ENCODE measurements at places on chromosomes 2 and 18.

GRCh38 chr2:241976296-241976695 is 106.8 kb downstream of the RTP5 start:
- DNase-seq, result no peak

DNA sequence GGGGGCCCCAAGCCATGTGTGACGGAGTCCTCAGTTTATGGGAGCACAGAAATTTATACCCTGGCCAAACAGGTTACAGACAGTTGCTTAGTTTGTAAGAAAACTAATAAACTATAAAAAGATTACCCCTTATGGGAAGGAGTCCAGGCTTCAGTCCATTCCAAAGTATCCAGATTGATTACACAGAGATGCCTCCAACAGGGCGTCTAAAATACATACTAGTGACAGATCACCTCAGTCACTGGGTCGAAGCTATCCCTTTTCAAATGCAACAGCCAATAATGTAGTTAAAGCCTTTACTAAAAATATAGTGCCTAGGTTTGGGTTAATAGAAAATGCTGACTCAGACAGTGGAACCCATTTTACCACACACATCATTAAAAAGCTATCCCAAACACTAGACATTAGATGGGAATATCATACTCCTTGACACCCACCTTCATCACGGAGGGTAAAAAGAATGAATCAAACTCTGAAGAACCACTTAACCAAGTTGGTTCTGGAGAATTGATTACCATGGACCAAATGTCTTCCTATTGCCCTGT is 10.7 kb downstream of the PRPF40A start:
- DNase-seq, result no peak

DNA sequence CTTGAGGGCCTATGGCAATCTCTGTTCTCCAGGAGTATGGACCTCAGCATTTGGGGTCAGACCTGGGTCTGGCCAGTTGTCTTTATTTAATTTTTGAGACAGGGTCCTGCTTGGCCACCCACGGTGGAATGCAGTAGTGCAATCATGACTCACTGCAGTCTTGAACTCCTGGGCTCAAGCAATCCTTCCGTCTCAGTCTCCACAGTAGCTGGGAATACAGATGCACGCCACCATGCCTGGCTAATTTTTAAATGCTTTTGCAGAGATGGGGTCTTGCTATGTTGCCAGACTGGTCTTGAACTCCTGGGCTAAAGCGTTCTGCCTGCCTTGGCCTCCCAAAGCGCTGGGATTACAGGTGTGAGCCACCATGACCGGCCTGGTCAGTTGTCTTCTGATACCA is 46.4 kb upstream of the INHBB start:
- DNase-seq, result no peak

DNA sequence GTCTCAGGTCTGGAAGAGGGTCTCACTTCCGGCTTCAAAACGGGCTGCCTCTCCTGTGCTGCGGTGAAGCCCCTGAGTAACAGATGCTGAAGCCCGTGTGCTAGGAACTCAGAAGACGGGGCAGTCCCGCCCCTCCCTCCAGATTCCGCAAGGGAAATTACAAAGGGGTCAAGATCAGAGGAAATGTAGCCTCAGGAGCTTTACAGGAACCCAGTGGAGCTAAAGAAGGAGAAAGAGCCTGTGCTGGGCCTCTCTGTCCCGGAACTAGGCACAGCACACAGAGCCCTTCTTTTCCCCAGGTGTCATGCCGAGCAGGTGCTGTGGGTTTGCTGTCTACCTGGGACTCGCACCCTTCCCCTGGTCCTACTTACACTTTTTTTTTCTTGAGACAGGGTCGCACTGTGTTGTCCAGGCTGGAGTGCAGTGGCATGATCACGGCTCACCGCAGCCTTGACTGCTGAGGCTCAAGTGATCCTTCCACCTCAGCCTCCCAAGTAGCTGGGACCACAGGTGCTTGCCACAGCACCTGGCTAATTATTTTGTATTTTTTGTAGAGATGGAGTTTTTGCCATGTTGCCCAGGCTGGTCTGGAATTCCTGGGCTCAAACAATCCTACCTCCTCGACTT is 72.7 kb upstream of the MAP4K4 start:
- no peak for DNase-seq

DNA sequence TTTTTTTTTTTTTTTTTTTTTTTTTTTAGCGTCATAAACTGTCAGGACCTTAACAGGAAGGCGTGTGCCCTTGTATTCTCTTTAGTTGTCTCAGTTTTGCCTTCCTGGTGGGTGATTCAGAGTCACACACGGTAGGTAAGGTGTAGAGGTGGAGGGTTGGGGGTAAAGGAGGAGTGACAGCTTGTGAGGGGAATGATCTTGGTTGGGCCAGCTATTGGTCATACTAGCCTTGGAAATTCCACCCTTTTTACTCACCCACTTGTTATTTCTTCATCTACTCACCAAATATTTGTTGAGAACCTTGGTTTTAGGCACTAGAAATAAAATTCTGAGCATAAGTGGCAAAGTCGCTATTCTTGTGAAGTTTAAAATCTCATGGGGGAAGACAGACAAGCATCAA is 22.2 kb downstream of the SMIM21 start:
- no peak for DNase-seq

All from activated CD4-positive, alpha-beta T cell treated with anti-CD3 and anti-CD28 coated beads, Interleukin-2, Interleukin-6, amounts not matched to agents 100 ng/mL and 50 ng/mL, durations not matched to agents 16 hours and 8 hours (primary cell).